ENCODE measurements at places on chromosomes 3 and 15.

- no peak for DNase-seq
Observed at GRCh38 chr3:113096188-113096892, 105.6 kb downstream of the GTPBP8 start.

GRCh38 chr3:198113206-198114053 lies 153.4 kb downstream of the LMLN start:
- DNase-seq, result no peak

GRCh38 chr3:182246870-182247269 lies 535.1 kb downstream of the SOX2 start:
- no peak for DNase-seq

GRCh38 chr3:70657454-70657853 lies 345.0 kb upstream of the MDFIC2 start:
- DNase-seq, result no peak

- no peak for DNase-seq
Observed at GRCh38 chr3:77319711-77320110, 279.8 kb downstream of the ROBO2 start.

DNA sequence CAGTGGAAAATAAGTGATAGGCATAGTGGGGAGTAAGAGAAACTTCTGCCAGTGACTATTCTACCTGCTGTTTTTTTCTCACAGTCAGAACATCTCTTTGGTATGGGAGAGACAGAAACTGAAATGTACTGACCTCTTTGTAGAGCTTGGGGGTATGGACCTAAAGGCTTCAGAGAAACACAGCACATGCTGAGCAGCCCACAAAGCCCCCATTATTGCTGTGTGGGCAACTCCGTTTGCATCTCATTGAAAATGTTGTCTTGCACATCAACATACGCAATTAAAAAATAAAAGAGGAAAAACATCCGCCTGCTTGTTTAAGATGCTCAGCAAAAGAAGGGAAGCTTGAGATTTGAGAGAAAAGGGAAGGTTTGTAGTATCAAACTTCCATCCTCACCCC lies 443.4 kb upstream of the SEMA6D start:
- DNase-seq, result no peak

GRCh38 chr3:190288836-190289235 lies 33.4 kb downstream of the CLDN1 start:
- DNase-seq, result no peak

DNA sequence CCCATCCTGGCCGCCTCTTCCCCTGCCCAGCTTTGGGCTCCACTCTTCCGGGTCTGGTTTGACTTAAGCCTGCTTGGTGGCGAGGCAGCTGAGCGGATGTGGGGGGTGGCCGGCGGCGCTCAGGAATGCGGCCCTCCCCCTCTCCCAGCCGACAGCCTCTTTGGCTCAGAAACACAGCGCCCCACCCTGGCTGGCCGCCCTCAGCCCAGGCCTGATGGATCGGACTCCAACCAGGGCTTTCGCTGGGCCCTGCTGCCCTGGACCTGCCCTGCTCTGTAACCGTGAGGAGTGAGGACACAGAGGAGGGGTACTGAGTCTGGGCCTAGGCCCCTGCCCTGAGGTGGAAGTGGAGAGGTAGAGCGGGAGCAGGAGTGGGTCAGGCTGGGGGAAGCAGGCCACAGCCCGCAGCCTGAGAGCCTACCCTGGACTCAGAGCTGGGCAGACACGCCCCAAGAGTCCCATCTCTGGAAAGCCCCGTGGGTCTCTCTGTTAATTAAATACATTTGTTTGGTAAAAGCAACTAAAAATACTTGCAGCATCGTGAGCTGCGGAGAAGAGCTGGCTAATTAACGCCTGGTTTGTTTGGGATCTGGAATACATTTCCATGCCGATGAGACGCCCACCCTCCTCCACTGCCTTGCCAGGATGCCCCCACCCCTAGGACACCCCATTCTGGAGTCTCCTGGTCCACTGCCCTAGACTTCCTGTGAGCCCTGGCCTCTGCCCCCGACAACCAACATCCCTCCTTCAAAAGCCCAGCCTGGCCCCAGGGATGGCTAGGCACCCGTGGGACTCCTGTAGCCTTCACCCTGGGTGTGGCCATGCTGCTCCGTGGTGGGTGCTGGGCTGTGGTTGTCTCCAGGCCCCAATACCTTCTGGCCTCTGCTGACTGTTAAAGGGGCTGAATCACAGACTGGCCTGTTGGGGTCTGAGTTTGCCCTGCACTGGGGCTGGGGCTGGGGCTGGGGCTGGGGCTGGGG lies 19.6 kb downstream of the PLXNA1 start:
- no peak for DNase-seq

GRCh38 chr3:119145500-119146167 lies at the start of gene TEX55:
TEX55 (plus strand) TSS chr3:119146165; CDS start chr3:119146190, 25 bp downstream.
- no peak for DNase-seq

- no peak for DNase-seq
Observed at GRCh38 chr15:48795901-48796300, 15.0 kb downstream of the CEP152 start.

DNA sequence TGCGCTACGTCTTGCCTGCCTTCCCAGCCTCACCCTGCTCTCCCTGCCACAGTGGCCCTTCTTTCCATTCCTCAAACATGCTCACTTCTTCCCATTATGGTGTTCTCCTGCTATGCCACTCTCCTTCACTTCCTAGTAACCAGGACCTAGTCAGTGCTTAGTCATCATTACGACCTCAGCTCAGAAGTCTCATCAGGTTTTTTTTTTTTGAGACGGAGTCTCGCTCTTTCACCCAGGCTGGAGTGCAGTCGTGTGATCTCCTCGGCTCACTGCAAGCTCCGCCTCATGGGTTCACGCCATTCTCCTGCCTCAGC lies 149.5 kb downstream of the GREM1 start:
- no peak for DNase-seq

DNA sequence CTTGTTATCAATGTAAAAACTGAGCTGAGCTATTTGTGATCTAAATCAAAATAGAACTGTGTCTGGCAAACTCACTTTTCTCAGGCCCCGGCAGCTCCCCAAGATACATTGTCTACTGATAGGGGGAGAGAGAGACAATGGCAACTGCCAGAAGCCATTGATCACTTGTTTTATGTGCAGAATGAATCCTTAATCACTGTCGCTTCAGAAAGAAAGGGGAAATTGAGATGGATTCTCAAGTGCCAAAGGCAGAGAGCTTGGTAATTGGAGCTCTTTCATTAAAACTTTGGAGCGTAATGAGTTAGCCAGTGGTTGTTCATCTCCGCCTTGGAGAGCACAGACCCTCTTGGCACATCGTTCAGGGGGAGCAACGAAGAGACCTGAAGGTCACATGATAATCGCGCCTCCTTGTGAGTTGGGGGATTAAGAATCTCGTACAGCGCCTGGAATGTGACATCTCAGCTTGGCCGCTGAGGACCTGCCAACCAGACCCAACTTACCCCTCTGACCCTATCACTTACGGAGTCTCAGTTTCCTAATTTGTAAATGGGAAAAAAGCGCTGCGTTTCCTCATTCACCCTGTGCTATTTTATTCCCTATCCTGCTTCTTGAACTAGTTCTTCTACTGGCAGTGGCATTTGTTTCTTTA lies 252.8 kb downstream of the VPS13C start:
- DNase-seq, result no peak

GRCh38 chr15:68650901-68651709 lies 72.3 kb downstream of the CORO2B start:
- DNase-seq, result peak; percentile 27

DNA sequence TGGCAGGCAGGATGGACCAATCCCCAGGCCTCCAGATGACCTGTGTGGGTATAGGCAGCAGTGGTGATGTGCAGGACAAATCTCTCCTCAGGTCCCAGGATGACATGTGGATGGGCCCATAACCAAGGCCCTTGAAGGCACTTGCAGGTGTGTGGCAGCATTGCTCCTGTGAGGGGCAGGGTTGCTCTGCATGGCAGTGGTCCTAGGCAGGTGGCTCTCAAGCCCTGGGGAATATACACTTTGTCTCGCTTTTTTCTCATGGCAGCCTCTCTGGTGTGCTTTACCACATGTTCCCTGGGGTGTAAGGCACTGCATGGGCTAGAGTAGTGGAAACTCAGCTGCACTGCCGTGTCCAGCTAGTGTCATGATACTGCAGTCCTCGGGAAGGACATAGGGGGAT lies 503.6 kb downstream of the UNC13C start:
- no peak for DNase-seq

DNA sequence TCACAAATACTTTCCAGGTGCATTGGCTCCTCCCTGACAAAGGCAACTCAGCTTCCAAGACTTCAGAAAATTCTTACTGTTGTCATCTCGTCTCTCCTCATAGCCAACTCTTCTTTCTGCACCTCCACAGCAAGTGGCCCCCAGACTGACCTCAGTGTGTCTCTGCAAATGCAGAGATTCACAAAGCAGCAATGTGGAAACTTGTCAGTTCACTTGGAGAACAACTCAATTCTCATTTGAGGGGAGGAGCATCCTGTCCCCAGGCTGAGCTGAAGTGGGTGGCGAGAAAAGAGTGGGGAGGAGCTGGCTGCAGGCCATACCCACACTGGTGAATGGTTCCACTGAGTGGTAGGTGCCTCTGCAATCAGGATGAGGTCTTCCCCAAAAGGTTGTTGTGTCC lies 248.7 kb upstream of the IL12A start:
- DNase-seq, result no peak

GRCh38 chr3:127222163-127222562 lies 29.2 kb downstream of the PRR23E start:
- no peak for DNase-seq

DNA sequence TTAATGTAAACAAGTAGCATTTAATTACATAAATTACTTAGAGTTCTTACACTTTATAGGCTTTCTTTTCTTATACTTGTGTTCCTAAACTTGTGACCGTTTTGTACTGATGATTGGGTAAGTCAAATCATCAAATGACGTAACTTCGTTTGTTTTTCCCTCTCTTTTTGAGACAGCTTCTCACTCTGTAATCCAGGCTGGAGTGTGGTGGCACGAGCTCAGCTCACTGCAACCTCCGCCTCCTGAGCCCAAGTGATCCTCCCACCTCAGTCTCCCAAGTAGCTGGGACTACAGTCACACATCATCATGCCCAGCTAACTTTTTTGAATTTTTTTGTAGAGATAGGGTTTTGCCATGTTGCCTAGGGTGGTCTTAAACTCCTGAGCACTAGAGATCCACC lies 226.0 kb downstream of the TCF12 start:
- DNase-seq, result no peak

DNA sequence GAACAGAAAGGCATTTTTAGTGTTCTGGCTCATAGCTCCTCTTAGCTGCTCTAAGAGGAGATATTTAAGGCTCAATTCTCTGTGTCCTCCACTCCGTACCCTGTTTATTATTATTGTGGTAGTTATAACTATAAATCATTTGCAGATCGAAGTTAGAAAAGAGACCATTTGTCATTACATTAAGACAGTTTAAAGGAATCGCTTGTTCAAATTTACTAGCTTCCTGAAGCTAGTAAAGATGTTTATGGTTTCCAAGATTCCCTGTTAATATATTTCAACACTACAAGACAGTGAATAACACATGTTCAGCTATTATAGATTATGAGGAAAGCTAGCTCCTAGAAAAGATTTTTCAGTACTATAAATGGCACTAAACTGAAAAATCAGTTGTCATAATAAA lies 12.6 kb downstream of the ATXN7 start:
- no peak for DNase-seq

DNA sequence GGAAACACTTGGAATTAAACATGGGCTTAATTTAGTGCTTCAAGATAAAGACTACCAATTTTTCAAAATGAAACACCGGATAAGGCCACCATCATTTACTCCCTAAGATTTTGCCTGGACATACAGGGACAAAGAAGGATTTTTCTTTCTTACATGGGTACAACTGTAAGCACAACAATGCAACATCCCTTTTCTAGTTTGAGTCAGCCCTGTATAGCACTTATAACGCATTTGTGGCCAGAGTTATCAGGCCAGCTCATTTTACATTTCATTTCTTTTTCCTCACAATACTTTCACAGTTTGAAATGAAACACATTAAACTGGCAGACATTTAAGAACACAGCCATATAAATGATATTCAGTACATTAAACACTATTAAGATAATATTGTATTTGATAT lies 9.8 kb upstream of the SUCNR1 start:
- no peak for DNase-seq

DNA sequence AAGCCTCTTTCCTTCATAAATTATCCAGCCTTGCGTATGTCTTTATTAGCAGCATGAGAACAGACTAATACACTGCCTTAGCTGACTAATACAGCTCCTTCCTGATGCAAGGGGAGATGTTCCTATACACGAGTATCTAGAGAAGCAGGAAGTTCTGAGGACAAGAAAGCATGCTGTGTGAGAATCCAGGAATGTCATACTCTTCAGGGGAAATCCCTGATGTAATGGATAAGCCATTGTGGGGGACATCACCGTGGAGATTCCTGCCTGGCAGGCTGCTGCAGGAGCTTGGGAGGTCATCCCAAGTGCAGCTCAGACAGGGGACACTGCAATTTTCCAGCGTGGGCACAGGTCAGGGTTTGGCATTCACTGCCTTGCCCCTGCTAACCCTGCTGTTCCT lies 476.9 kb downstream of the NR2F2 start:
- no peak for DNase-seq

- no peak for DNase-seq
Observed at GRCh38 chr3:23246651-23247050, 43.5 kb downstream of the UBE2E2 start.

DNA sequence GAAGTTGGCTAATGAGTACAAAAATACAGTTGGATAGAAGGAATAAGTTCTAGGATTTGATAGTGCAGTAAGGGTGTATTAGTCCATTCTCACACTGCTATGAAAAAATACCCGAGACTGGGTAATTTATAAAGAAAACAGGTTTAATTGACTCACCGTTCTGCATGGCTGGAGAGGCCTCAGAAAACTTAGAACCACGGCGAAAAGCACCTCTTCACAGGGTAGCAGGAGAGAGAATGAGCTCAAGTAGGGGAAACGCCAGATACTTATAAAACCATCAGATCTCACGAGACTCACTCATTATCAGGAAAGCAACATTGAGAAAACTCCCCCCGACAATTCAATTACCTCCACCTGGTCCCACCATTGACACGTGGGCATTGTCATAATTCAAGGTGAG lies 483.3 kb downstream of the TUSC7 start:
- no peak for DNase-seq

GRCh38 chr3:143977341-143978262 lies 6.0 kb downstream of the DIPK2A start:
- DNase-seq, result no peak

GRCh38 chr3:133944641-133945380 lies 49.1 kb upstream of the RAB6B start:
- DNase-seq, result no peak

- no peak for DNase-seq
Observed at GRCh38 chr3:128343287-128344051, 123.2 kb downstream of the DNAJB8 start.

GRCh38 chr3:150635526-150635925 lies 32.4 kb downstream of the SELENOT start:
- no peak for DNase-seq

- DNase-seq, result no peak
Observed at GRCh38 chr3:113454630-113455029, 13.3 kb upstream of the CFAP44 start.

DNA sequence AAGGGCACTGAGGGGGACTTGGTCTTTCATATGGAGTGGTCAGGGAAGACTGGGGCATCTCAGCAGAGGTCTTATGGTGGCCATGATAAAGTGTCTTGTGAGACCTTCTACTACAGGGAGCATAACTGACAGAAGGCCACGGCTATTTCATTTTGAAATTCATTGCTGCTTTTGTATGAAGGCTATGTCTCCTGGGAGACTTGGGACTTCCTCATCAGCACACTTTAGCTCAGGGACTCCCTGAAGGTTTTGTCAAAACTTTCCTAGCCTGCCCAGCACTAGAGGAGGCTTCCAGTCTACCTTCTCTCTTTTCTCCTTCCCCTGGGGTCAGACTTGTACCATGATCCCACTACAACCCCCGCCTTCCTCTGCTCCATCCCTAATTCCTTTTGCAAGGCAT lies 77.2 kb upstream of the RASGRF1 start:
- DNase-seq, result no peak

Data from effector CD4-positive, alpha-beta T cell (primary cell).